ENCODE measurements at places on chromosomes 2 and 18. TPM values are rescaled to one million over a fixed set of nuclear protein-coding genes. Genes with fewer than 3 reads are reported as not detected.

- H3K27ac ChIP-seq, result no peak overlapping the region
- DNase-seq, result no peak
- no peaks in the 10 kb centered on the region for H3K4me1 ChIP-seq
- H3K27me3 ChIP-seq, result no peaks in the 10 kb centered on the region
Measured at GRCh38 chr2:121890041-121890440, 134.6 kb downstream of the TSN start.

GRCh38 chr18:48932462-48932818 is 18.3 kb downstream of the SMAD7 start:
- H3K4me3 ChIP-seq, result peak overlapping the region; percentile 17
- H3K27ac ChIP-seq, result peak overlapping the region; percentile 1
- peaks cover 93% of the 10 kb centered on the region for H3K4me1 ChIP-seq
- H3K36me3 ChIP-seq, result 0 out of 2 replicates have a peak, but pooled peaks cover 4% of the 10 kb centered on the region
- no peak for DNase-seq
- H3K27me3 ChIP-seq, result no peaks in the 10 kb centered on the region

GRCh38 chr2:238351315-238351714 is 31.0 kb downstream of the TRAF3IP1 start:
- DNase-seq, result no peak
- no peak overlapping the region for H3K4me3 ChIP-seq
- no peak overlapping the region for H3K27ac ChIP-seq
- H3K27me3 ChIP-seq, result no peaks in the 10 kb centered on the region

- no peaks in the 10 kb centered on the region for H3K36me3 ChIP-seq
- no peak for DNase-seq
- H3K4me1 ChIP-seq, result no peaks in the 10 kb centered on the region
- H3K27me3 ChIP-seq, result no peaks in the 10 kb centered on the region
Measured at GRCh38 chr2:11030909-11031308, 119.2 kb downstream of the KCNF1 start.

- no peaks in the 10 kb centered on the region for H3K27me3 ChIP-seq
- peaks cover 13% of the 10 kb centered on the region for H3K4me1 ChIP-seq
- no peak for DNase-seq
- H3K27ac ChIP-seq, result no peak overlapping the region
Measured at GRCh38 chr2:10544252-10544651, 96.1 kb upstream of the ODC1 start.

DNA sequence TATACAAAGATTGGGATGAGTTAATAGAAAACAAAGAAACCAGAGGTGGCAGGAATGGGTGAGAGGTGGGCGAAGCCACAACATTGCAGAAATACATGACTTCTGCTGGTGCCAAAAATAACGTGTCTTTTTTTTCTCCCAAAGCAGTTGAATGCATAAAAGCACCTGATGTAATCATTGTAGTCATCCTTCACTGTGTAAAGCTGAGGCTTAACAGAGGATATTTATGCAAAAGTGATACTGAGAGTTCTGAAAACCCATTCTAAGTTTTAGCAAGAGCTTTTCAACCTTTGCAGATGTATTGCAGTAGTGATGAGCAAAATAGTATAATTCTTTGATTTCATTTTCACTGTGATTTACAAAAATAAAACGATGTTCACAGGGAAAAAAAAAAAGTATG is 173.0 kb downstream of the PTGR3 start:
- H3K27ac ChIP-seq, result no peak overlapping the region
- DNase-seq, result no peak
- H3K4me3 ChIP-seq, result no peak overlapping the region
- no peaks in the 10 kb centered on the region for H3K36me3 ChIP-seq
- no peaks in the 10 kb centered on the region for H3K27me3 ChIP-seq

AQP4 gene
- 3.8 TPM for total RNA-seq

FBXO41 gene
- total RNA-seq, result 16.5 TPM
